SJSA1 (cell line): ENCODE measurements at places on chromosomes 7 and 10.
A peak's percentile ranks its signal among the peaks of the same experiment; 100 is the strongest.

- no peak for DNase-seq
Measured at GRCh38 chr7:132130497-132130896, 445.8 kb downstream of the PLXNA4 start.

- no peak for DNase-seq
Measured at GRCh38 chr7:68688416-68689086, 909.7 kb upstream of the AUTS2 start.

GRCh38 chr10:77841711-77842375, 84.7 kb downstream of the DLG5 start:
- DNase-seq: no peak

DNA sequence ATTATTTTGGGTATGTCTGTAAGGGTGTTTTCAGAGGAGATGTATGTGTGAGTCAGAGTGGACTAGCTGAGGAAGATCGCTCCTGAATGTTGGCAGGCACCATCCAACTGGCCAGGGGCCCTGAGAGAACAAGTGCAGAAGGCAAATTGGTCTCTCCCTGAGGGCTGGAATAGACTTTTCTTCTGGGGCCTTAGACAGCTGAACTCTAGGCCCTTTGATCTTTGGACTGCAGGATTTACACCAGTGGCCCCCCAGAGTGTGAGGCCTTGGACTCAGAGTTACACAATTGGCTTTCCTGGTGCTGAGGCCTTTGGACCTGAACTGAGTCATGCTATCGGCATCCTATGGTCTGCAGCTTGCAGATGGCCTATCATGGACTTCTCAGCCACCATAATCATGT, 217.2 kb downstream of the REEP3 start:
- no peak for DNase-seq

GRCh38 chr7:1981201-1981877, 251.4 kb downstream of the MAD1L1 start:
- DNase-seq: no peak

DNA sequence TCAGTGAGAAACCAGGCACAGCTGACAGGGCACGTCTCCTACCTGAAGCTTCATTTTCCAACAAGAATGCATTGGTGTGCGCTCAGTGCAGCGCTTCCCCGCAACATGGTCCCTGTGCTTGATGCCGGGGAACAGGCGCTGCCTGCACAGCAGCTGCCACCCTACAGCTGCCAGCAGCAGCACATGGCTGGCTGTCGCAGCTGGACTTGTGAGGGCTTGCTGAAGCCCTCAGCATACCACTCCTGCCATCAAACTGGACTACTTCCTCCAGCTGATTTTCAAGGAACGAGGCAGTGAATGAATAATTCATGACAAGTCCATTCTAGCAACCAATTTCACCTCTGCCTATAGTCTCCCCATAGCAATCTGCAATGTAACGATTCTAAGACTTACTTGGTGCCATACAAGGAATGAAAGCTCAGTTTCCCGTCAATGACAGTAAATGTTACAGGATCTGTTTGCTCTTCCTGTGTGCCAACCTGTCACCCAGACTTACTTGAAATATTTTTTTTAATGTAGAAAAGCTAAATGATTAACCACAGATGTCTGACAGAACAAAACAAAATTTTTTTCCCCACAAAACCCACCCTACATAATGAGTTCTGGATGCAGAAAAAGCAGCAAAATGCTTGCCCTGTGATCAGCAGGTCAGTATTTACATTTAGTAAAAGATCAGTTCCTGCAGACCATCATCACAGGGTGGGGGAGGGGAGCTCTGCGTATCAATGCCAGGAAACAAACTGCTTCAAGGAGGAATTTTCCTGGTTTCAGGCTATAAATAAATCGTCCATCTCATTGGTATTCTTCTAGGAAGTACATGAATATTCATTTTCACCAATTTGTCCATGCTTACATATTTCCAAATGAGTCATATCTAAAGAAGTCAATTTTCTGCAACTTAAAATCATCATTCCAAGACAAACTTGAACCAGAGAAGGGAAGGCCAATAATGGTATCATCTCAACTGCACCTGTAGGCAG, 140.6 kb downstream of the ALOX5 start:
- DNase-seq: no peak

- no peak for DNase-seq
Measured at GRCh38 chr10:26445411-26446031, 7.4 kb downstream of the APBB1IP start.

DNA sequence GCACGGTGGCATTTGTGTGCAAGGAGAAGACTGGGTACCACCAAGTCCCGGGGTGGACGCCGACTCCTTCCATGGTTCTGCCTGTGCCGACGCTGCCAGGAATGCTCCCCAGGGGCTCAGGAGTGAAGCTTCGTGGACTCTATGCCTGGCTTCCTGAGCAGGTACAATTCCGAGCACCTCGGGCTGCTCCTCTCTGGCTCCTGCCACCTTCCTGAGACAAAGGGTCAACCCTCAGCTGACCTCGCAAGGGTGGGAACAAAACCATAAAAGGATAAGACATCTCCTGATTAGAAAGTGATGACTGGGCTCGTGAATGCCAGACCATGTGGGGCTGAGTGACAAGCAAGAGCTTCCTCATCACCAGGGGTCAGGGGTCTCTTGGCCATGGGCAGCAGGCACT, 31.8 kb downstream of the CALML3 start:
- no peak for DNase-seq

GRCh38 chr7:117041007-117041406, 87.7 kb downstream of the ST7 start:
- no peak for DNase-seq

- DNase-seq: no peak
Measured at GRCh38 chr10:21518641-21519396, 6.7 kb downstream of the SKIDA1 start.

- no peak for DNase-seq
Measured at GRCh38 chr10:17781856-17782255, 27.3 kb upstream of the MRC1 start.

GRCh38 chr10:60189861-60190475, 199.7 kb downstream of the ANK3 start:
- DNase-seq: no peak

GRCh38 chr7:107079212-107079940, 34.9 kb downstream of the PRKAR2B start:
- no peak for DNase-seq

DNA sequence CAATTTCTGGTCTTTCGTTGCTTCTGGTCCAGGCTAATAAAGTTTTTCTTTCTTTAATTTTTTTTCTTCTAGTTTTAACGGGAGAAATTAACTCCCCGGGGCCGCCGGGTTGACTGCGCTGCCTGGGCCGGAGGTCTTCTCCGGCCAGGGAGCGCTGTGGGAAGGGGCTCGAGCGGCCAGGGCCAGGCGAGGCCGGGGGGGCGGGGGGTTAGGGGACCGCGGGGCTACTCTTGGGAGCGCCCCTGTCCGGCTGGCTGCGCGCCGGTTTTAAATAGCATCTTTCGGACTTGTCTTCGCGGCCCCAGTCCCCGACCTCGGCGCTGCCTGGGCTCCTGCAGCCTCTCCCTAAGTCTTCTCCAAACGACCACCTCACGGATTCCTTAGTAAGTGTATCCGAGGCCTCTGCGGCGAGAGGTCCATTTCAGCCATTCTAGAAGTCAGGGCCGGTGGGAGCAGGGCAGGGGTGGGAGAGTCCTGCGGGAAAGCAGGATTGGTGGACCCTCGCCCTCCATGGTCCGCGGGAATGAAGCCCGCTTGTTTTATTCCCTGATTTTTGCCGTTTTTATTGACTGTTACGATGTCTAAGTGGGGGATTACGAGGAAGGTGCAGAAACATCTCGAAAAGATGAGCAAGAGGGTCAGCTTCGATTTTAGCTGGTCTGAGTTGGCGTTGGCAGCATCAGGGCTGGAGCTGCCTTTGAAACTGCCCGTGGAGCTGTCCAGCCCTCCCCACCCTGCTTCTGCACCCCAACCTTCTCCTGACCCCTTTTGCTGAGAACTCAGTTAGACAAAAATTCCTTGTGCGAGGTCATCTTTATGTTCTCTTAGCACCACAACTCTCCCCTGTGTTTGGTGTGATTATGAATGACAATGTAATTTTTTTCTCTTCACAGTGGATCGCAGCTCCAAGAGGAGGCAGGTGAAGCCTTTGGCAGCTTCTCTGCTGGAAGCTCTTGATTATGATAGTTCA, 555 bp downstream of the PHF14 start:
- peak; percentile 42 for DNase-seq

DNA sequence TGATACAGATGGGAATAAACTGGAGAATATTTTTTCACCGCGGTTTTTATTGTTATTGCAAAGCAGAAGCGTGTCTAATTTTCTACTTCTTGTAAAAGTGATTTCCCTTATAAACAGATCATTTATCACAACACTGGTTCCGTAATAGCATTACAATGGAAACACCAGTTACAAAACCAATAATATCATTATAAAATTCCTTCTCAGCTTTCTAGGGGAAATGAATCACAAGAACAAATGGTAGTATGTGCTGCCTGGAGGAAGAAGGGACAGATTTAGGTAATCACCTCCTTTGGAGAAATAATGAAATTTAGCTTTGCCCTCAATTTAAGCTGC, 2.4 kb upstream of the CCDC6 start:
- DNase-seq: no peak

DNA sequence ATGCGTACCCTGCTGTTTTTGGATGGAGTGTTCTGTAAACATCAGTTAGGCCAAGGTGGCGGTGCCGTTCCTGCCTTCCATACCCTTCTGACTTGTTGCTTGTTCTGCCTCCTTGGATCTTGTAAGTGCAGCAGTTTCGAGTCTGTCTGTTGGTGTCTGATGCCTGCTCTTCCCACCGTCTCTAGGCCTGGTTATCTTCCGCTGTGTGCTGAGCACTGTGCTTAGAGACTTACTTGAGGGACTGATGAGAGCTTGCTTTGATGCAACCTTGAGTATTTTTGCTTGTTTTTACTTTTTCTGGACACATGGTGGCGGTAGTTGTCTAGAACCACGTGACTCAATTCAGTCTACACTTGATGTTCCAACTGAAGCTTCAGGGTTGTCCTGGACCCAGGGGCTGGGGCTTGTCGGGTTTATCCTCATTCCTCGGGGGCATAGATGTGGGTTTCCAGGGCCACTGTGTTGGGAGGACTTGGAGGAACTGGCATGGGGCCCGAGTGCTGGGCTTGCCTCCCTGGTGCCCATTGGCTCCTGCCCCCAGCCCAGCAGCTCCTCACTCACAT, 14.4 kb upstream of the SPRN start:
- DNase-seq: no peak
